GM12865 (cell line): ENCODE measurements at places on chromosomes 6 and 20.

- DNase-seq, result peak; percentile 26
Measured at GRCh38 chr20:32603046-32603726, 18.1 kb upstream of the NOL4L start.

GRCh38 chr20:48374991-48375595, 452.7 kb downstream of the PREX1 start:
- DNase-seq, result no peak

GRCh38 chr6:83511901-83512681, at the start of gene PRSS35:
TSS of gene PRSS35 (plus strand) at chr6:83512534. CDS start at chr6:83523442, 10,908 bp downstream.
- DNase-seq, result peak; percentile 38

DNA sequence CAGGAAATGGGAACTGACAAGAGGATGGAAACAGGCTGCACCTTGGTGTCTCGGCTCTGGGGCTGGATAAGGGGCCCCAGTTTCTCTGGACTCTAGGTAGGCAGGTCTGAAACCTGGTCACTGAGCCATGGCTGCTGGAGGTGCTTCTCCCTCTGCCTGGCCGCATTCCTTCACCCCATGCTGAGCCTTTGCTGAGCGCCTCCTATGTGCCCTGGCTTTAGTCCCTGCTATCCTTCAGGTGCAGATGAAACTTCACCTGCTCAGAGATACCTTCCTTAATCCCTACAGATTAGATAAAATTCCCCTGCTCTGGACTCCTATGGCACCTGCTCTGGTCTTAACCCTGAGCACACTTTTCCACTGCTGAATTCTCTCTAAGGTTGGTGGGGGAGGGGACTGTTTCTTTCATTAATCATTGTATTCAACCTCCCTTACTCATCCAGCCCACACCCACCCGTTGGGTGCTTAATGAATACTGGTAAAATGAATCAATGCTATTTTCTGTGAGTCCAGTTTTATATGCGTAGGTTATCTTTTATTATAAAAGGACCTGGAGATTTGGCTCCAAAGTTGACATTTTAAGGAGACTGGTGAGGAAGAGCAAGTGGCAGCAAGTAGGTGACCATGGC, 19.3 kb downstream of the MYLK4 start:
- DNase-seq, result no peak

GRCh38 chr20:63688228-63689045, 8.0 kb upstream of the TNFRSF6B start:
- no peak for DNase-seq

DNA sequence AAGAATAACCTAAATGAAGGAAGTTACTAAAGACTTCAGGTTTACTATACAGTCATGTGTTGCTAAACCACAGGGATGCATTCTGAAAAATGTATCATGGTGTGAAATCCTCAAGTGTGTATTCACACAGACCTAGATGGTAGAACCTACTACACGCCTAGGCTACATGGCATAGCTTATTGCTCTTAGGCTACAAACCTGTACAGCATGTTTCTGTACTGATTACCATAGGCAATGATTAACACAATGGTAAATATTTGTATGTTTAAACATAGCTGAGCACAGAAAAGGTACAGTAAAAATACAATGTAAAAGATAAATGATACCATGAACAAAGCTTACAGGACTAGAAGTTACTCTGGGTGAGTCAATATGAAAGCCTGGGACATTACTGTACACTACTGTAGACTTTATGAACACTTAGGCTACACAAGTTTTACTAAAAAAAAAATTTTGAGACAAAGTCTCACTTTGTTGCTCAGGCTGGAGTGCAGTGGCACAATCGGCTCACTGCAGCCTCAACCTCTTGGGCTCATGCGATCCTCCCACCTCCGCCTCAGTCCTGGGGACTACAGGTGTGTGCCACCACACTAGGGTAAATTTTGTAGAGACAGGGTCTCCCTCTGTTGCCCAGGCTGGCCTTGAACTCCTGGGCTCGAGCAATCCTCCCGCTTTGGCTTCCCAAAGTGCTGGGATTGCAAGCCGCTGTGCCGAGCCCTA, 36.0 kb downstream of the ADNP start:
- DNase-seq, result no peak

GRCh38 chr20:5135363-5136012, 8.7 kb downstream of the CDS2 start:
- DNase-seq, result peak; percentile 54

DNA sequence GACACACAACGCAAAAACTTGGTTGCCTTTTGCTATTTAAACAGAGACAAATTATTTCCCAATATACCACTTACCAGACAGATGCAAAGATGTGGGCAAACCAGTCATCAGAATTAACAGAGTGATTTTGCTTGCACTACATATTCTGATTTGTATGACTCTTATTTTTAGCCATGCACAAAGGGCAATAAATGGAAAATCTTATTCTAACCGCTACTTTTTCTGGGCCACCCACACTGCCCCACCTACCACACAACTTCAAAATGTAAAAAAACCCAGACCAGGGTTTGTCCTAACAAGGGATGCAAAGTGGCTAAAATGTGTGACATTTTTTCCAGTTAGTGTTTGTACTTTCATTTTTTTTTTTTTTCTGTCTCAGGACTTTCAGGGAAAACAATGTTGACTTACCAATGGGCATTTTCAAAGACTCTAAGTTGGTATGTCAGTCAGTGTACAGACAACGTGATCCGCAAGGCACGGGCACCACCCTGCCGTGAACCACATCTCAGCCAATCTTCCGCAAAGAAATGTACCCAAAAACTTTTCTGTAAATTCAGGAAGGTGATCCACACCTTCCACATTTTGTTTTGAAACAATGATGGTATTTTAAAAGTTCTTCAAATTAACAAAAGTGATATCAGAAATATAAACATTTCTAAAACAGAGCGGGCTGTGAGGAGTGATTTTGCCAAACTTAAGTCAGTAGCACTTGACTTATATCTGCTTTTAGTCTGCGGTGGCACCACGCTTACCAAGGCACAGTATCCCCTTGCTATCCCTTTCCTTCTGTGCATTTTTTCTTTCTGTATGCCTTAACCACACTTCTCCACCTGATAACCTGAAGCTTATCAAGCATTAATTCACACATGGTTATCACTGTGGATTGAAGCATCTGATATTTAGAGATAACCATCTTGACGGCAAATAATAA, 185.6 kb downstream of the GJA10 start:
- no peak for DNase-seq

DNA sequence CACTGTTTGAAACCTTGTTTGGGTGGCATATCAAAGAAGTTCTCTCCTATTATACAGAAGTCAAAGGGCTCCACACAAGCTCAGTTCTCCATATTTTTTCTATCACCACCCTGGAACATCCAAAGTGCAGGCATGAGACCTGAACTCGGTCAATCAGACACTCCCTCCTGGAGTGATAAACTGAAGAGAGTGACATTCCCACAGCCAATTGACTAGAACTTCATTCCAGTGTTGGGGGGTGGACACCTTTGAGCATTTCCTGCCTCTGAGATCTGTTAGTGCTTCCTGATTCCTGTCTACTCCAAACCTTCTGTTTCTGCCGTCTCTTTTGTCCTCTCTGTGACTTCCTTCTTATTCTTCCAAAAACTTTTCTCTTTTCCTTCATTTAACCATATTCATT, 220.7 kb upstream of the NOX3 start:
- no peak for DNase-seq

DNA sequence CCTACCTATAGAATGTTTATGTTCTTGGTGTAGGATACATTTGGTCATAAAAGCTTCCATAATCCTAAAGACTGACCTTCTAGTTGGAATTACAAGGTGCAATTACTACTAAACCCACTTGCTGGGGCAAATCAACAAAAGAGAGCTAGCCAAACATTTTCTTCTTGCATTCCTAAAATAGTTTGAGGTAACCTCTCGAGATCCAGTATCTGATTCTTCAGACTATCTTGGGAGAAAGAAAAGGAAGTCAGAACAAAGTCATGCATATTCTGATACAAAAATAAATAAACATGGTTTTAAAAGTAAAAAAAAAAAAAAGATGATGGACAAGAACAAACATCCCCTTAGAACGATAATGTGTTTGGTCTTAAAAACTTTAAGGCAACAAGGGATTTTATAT, 294.2 kb upstream of the RSPO3 start:
- DNase-seq, result no peak

- DNase-seq, result no peak
Measured at GRCh38 chr6:62393608-62394007, 107.6 kb upstream of the KHDRBS2 start.
